OCI-M1 (cell line): ENCODE measurements at places on chromosomes 1 and 21.
A peak's percentile ranks its signal among the peaks of the same experiment; 100 is the strongest.

GRCh38 chr1:85168884-85169283, 31.9 kb downstream of the SYDE2 start:
- no peak for DNase-seq

- DNase-seq = no peak
Observed at GRCh38 chr1:54462597-54463258, 56.5 kb upstream of the SSBP3 start.

DNA sequence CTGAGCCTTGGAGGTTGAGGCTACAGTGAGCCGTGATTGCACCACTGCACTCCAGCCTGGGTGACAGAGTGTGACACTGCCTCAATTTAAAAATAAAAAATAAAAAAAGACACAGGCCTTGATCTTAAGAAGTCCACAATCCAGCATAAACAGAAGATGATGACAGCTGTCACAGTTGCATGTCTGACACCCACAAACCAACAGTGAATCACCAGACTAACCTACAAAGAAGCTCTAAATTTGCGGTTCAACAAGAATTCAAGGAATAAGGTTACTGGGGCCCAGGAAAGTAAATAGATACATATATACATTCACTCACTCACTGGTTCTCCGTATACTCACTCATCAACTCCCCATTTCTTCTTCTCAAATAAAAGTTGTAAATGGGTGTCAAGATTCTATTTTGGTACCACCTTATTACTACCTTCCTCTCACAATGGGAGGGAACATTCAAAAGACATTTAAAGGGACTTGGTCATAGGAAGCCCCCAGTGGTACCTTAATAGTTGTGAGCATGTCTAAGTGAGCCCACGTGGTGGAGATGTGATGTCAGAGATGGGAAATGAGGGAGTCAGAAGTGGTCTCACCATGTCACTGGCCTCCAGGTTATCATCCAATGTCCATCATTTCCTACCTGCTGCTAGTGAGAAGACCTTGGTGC, 66.9 kb upstream of the PRDX6 start:
- no peak for DNase-seq

DNA sequence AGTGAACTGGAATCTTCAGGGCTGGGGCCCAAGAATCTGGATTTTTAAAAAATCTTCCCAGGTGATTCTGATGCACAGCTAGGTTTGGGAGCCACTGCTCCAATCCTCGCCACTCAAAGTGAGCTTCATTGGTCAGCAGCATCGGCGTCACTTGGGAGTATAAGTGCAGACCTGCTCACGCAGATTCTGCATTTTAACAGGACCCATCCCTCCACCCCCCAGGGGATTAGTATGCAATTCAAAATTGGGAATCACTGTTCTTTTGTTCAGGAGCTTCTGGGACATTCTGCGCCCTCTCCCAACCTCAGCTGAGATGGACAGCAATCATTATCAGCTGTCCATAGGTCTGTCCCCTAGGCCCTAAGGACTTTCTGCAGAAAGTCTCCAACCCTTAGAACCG, 53.5 kb downstream of the LGR6 start:
- no peak for DNase-seq

- DNase-seq = no peak
Observed at GRCh38 chr1:71167505-71167904, 86.7 kb upstream of the ZRANB2 start.

DNA sequence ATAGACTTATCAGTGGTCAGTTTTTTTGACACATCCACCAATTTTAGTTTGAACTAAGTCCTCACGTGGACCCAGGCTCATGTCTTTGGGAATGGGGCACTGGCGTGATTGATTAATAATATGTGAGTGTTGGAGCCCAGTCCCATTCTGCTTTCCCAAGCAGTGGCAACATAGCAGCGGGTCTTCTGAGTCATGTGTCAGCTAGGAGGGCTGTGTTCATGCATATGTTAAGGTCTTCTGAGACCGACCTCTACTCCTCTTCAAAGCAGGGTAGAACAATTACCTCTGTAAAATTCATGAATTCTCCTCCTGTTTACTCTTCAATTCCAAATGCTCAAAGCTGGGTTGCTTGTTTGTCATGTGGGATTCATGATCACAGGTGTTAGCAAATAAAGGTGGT, 291.3 kb downstream of the CAMTA1 start:
- no peak for DNase-seq

GRCh38 chr1:28161751-28162150, 14.7 kb downstream of the PTAFR start:
- DNase-seq = no peak

- no peak for DNase-seq
Observed at GRCh38 chr1:20663969-20664715, 3.0 kb upstream of the DDOST start.

DNA sequence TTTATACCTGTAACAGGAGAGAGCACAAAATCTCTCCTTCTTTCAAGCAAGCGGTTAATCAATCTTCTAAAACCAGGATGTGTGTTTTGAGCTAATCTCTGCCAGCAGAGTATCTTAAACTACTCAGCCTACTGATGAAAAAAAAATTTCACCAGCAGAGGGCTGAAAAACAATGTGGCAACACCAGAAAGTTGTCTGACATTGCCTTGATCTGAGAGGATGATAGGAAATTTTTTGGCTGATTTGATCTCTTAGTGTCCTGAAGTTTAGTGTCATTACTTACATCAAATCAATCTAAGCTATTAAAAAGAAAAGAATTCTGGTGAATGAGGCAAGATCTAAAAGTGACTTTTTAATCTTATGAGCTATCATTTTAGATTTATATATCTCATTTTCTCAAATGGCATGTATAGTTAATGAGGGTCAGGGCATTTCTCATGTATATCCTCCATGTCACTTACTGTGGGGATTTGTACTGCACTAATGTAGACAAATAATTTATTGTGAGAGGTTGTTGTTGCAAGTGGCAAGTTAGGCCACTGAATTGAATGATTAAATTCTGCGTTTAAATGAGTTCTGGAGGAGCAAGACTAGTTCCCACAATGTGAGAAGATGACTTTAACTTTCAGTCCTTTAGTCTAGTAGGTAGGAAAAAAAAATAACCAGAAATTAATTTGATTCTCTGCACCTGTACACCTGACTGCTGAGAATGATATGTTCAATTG, 10.9 kb downstream of the ADAMTS1 start:
- DNase-seq = peak; percentile 24

- no peak for DNase-seq
Observed at GRCh38 chr1:204455063-204455830, 39.4 kb downstream of the PIK3C2B start.

DNA sequence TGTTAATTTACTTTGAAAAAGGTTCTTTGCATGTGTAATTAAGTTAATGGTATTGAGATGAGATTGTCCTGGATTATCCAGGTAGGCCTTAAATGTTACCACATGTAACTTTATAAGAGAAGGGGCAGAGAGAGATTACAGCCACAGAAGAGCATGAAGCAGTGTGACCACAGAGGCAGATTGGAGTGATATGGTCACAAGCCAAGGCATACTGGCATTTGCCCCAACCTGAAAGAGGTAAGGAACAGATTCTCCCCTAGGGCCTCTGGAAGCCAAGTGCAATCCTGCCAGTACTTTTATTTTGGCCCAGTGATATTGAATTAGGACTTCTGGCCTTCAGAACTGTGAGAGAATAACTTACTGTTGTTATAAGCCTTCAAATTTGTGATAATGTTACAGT, 23.0 kb downstream of the RNF2 start:
- DNase-seq = peak; percentile 33

GRCh38 chr1:54583307-54583686, 35.3 kb downstream of the ACOT11 start:
- DNase-seq = no peak

DNA sequence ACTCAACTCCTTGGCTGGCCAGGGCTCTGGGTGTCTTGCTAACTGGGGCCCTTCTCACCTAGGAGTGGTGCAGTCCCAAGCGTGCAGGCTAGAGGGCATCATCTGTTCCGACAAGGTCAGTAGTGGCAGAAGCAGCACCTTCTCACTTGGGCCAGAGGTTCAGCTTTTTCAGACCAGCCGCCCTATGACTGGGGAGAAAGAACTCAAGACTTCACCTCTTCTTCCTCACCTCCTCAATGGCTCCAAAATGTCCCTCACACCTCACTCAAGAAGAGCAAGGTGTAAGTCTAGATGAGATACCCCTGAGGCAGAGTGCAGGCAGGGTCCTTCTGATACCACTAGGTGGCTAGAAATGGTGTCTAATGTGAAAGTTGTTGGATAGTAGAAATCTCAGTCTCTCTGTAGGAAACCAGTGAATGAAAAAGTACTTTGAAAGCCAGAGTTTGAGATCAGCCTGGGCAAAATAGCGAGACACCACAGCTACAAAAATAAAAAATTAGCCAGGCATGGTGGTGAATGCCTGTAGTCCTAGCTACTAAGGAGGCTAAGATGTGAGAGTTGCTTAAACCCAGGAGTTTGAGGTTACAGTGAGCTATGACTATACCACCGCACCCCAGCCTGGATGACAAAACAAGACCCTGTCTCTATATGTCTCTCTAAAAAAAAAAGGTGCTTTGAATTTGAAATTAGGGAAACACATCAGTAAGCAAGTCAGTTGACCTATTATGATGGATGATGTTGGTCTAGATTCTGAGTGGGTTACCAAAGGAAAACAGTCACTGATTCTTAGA, 8.6 kb upstream of the IL20 start:
- DNase-seq = peak; percentile 33

GRCh38 chr1:70355920-70356319, 1.4 kb upstream of the ANKRD13C start:
- DNase-seq = no peak

- DNase-seq = no peak
Observed at GRCh38 chr1:236700903-236701302, 14.6 kb downstream of the ACTN2 start.
